Activated CD8-positive, alpha-beta memory T cell treated with anti-CD3 and anti-CD28 coated beads, Interleukin-2, amount 10 ng/mL, durations not matched to agents 7 days and 5 days (primary cell): ENCODE measurements at places on chromosomes 6 and 20. TPM values are rescaled to one million over a fixed set of nuclear protein-coding genes. Genes with fewer than 3 reads are reported as not detected.

GRCh38 chr6:158642097-158642601, 2.4 kb downstream of the DYNLT1 start:
- H3K27ac ChIP-seq, result peak overlapping the region; percentile 97
- peaks cover 53% of the 10 kb centered on the region for H3K36me3 ChIP-seq
- H3K4me3 ChIP-seq, result peak overlapping the region; percentile 100
- H3K4me1 ChIP-seq, result peaks cover 67% of the 10 kb centered on the region

GRCh38 chr20:46171909-46172308, 53.8 kb downstream of the CD40 start:
- H3K27ac ChIP-seq, result no peak overlapping the region
- H3K36me3 ChIP-seq, result no peaks in the 10 kb centered on the region
- no peak overlapping the region for H3K4me3 ChIP-seq
- H3K27me3 ChIP-seq, result peaks cover 56% of the 10 kb centered on the region
- H3K4me1 ChIP-seq, result no peaks in the 10 kb centered on the region

- no peak for DNase-seq
- H3K27me3 ChIP-seq, result peaks cover 5% of the 10 kb centered on the region
- H3K4me1 ChIP-seq, result no peaks in the 10 kb centered on the region
- no peak overlapping the region for H3K27ac ChIP-seq
- no peak overlapping the region for H3K4me3 ChIP-seq
- H3K36me3 ChIP-seq, result no peaks in the 10 kb centered on the region
Observed at GRCh38 chr6:150452428-150453243, 83.8 kb downstream of the IYD start.

DNA sequence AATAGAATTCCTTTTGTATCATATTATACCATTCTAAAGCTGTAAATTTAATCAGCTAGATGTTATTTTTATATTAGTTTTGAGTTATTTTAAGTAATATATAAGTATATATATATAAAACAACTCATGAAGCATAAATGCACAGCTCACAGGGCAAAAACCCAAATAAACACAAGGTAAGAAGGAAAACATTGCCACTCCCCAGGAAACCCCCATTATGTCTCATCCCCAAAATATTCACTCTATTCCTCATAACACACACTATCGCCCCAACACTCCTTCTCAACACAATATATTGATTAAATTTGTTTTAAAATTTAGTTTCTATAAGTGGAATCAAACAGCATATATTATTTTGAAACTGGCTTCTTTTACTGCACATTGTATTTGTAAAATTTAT, 98.6 kb upstream of the FAM83B start:
- H3K36me3 ChIP-seq, result no peaks in the 10 kb centered on the region
- no peak overlapping the region for H3K4me3 ChIP-seq
- DNase-seq, result no peak

DNA sequence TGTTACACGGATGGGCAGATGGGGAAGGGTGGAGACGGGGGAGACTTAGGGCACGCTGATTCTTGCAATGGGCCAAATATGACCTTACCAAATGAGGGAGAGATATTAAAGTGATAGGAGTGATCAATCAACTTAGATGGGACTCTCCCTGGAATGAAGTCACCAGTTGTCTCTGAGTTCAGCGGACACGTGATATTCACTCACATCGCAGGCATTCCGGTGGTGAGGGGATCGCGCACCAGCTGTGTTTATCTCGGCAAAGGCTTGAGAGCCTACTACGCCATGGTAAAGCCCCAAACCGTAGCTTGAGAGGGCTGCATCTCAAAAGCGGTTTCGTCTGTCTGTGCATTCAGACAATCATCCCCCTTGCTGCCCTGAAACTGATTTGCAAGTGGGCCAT, 5.5 kb downstream of the BMP7 start:
- no peak overlapping the region for H3K27ac ChIP-seq
- peaks cover 86% of the 10 kb centered on the region for H3K27me3 ChIP-seq
- no peaks in the 10 kb centered on the region for H3K36me3 ChIP-seq
- no peak overlapping the region for H3K4me3 ChIP-seq

- no peak for DNase-seq
- H3K36me3 ChIP-seq, result no peaks in the 10 kb centered on the region
- H3K4me1 ChIP-seq, result no peaks in the 10 kb centered on the region
- H3K27ac ChIP-seq, result no peak overlapping the region
Observed at GRCh38 chr6:131379948-131380347, 193.1 kb upstream of the ARG1 start.

GRCh38 chr6:9732056-9732455, 682.8 kb downstream of the TFAP2A start:
- H3K4me1 ChIP-seq, result no peaks in the 10 kb centered on the region
- H3K36me3 ChIP-seq, result no peaks in the 10 kb centered on the region
- no peak overlapping the region for H3K27ac ChIP-seq
- no peak overlapping the region for H3K4me3 ChIP-seq
- no peaks in the 10 kb centered on the region for H3K27me3 ChIP-seq
- DNase-seq, result no peak

- no peak overlapping the region for H3K27ac ChIP-seq
- H3K27me3 ChIP-seq, result no peaks in the 10 kb centered on the region
- H3K4me3 ChIP-seq, result no peak overlapping the region
- peaks cover 13% of the 10 kb centered on the region for H3K4me1 ChIP-seq
Observed at GRCh38 chr6:87822011-87822410, 120.0 kb upstream of the AKIRIN2 start.

Gene RAB44
- not detected for total RNA-seq

GRCh38 chr6:14002176-14002947, 77.6 kb downstream of the RNF182 start:
- no peak for DNase-seq
- H3K36me3 ChIP-seq, result no peaks in the 10 kb centered on the region
- no peak overlapping the region for H3K27ac ChIP-seq
- no peaks in the 10 kb centered on the region for H3K4me1 ChIP-seq
- peaks cover 32% of the 10 kb centered on the region for H3K27me3 ChIP-seq
- no peak overlapping the region for H3K4me3 ChIP-seq

DNA sequence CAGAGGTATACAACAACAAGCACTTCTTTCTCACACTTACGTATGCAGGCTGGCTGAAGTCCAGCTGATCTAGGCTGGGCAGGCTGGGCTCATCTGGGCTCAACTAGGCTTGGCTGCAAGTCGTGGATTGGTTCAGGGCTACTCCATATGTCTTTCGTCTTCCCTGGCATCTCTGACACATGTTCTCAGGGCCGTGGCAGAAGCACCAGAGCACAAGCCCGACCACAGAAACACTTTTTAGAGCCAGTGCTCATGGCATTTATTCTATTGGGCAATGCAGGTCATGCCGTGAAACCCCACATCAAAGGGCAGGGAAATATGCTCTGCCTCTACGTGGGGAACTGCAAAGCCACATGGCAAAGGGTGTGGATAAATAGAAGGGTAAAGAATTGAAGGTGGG, 93.8 kb downstream of the RIN2 start:
- no peaks in the 10 kb centered on the region for H3K4me1 ChIP-seq
- H3K27ac ChIP-seq, result no peak overlapping the region
- DNase-seq, result no peak
- no peak overlapping the region for H3K4me3 ChIP-seq
- H3K36me3 ChIP-seq, result no peaks in the 10 kb centered on the region
- H3K27me3 ChIP-seq, result peaks cover 6% of the 10 kb centered on the region

DNA sequence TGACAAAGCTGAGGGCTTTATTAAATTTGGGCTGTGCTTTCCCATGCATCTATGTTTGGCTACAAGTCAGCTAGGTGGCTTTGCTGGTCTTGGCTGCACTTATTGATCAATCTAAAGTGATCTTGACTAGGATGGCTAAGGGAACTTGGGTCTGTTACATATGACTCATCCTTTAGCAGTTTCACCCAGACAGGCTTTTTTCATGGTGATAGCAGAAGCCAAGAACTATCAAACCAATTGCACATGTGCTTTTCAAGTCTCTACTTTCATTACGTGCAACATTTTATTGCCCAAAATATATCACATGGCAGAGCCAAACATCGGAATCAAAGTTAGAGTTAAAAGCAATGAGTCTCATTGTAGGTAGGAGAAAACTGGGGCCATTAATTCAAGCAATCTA, 626.3 kb downstream of the TENT5A start:
- no peak for DNase-seq
- no peak overlapping the region for H3K27ac ChIP-seq
- H3K36me3 ChIP-seq, result no peaks in the 10 kb centered on the region

GRCh38 chr20:61447952-61448351, 195.9 kb downstream of the CDH4 start:
- H3K36me3 ChIP-seq, result no peaks in the 10 kb centered on the region
- no peak for DNase-seq
- H3K4me3 ChIP-seq, result no peak overlapping the region
- H3K27me3 ChIP-seq, result no peaks in the 10 kb centered on the region
- no peak overlapping the region for H3K27ac ChIP-seq
- H3K4me1 ChIP-seq, result no peaks in the 10 kb centered on the region

GRCh38 chr6:107230448-107230847, 115.1 kb upstream of the BEND3 start:
- no peaks in the 10 kb centered on the region for H3K27me3 ChIP-seq
- H3K27ac ChIP-seq, result no peak overlapping the region
- H3K4me1 ChIP-seq, result no peaks in the 10 kb centered on the region

Gene TSHZ2
- 1.9 TPM for total RNA-seq
